A549 treated with AZD2906 at 1 μM for 4 hours (cell line): ENCODE measurements at places on chromosomes 7 and 10. TPM values are rescaled to one million over a fixed set of nuclear protein-coding genes. Genes with fewer than 3 reads are reported as not detected.

Gene SPDYE11
- not detected in 5 replicates for total RNA-seq

Gene C10orf62
- total RNA-seq: 0.08 to 0.17 TPM (median 0.09 TPM) in 5 replicates

Gene CC2D2B
- total RNA-seq: 0.08 to 0.44 TPM (median 0.34 TPM) in 4 of 5 replicates, not detected in the other

Gene CDH23
- total RNA-seq: 1.8 to 3.0 TPM (median 2.7 TPM) in 5 replicates

Gene ADIRF
- 0.19 to 0.30 TPM in 2 of 5 replicates, not detected in the others for total RNA-seq

Gene EVX1
- 0.09 to 0.22 TPM (median 0.14 TPM) in 5 replicates for total RNA-seq

Gene UNCX
- total RNA-seq: 0.05 to 0.06 TPM in 2 of 5 replicates, not detected in the others

Gene CCDC186
- total RNA-seq: 4.0 to 6.1 TPM (median 5.0 TPM) in 5 replicates

Gene MRC1
- 0.01 to 0.02 TPM (median 0.02 TPM) in 4 of 5 replicates, not detected in the other for total RNA-seq

Gene TMEM184A
- total RNA-seq: 6.5 to 10.4 TPM (median 8.1 TPM) in 5 replicates

Gene GRB10
- total RNA-seq: 53.8 to 57.6 TPM (median 55.7 TPM) in 5 replicates

Gene ARHGAP12
- 19.8 to 24.6 TPM (median 20.6 TPM) in 5 replicates for total RNA-seq

Gene NKX1-2
- total RNA-seq: 0.02 to 0.05 TPM (median 0.03 TPM) in 5 replicates

Gene TMEM229A
- total RNA-seq: not detected in 5 replicates

Gene UFSP1
- 4.3 to 6.3 TPM (median 5.4 TPM) in 5 replicates for total RNA-seq

Gene VWA2
- 0.03 to 0.06 TPM (median 0.03 TPM) in 4 of 5 replicates, not detected in the other for total RNA-seq

Gene SPDYE16
- 0.05 to 0.10 TPM in 2 of 5 replicates, not detected in the others for total RNA-seq

Gene CDC14C
- 0.03 TPM in 1 of 5 replicates, not detected in the others for total RNA-seq

Gene ORC5
- total RNA-seq: 22.7 to 28.9 TPM (median 26.9 TPM) in 5 replicates

Gene MPLKIP
- total RNA-seq: 30.6 to 42.2 TPM (median 41.1 TPM) in 5 replicates

Gene HELLS
- 22.9 to 28.0 TPM (median 25.2 TPM) in 5 replicates for total RNA-seq

Gene NEUROG3
- total RNA-seq: not detected in 5 replicates

Gene SHTN1
- total RNA-seq: 20.2 to 30.3 TPM (median 25.1 TPM) in 5 replicates

Gene SSC4D
- total RNA-seq: 0.73 to 1.4 TPM (median 1.3 TPM) in 5 replicates

Gene LRRC17
- 0.07 to 0.14 TPM (median 0.09 TPM) in 3 of 5 replicates, not detected in the others for total RNA-seq

Gene SFRP5
- 2.5 to 3.7 TPM (median 3.2 TPM) in 5 replicates for total RNA-seq

Gene ANKRD2
- total RNA-seq: 5.1 to 8.8 TPM (median 7.1 TPM) in 5 replicates

Gene PLXDC2
- total RNA-seq: 0.01 to 0.06 TPM (median 0.03 TPM) in 5 replicates

Gene GFRA1
- total RNA-seq: 8.8 to 10.2 TPM (median 9.7 TPM) in 5 replicates

Gene AKR1C4
- total RNA-seq: 0.13 to 0.49 TPM (median 0.36 TPM) in 5 replicates

Gene PTF1A
- total RNA-seq: not detected in 5 replicates

Gene WNT8B
- 0.03 TPM in 1 of 5 replicates, not detected in the others for total RNA-seq

Gene PKD2L1
- total RNA-seq: 0.06 to 0.33 TPM (median 0.16 TPM) in 4 of 5 replicates, not detected in the other

Gene GIMAP6
- total RNA-seq: not detected in 5 replicates
